ENCODE measurements at places on chromosomes 7 and 10.

DNA sequence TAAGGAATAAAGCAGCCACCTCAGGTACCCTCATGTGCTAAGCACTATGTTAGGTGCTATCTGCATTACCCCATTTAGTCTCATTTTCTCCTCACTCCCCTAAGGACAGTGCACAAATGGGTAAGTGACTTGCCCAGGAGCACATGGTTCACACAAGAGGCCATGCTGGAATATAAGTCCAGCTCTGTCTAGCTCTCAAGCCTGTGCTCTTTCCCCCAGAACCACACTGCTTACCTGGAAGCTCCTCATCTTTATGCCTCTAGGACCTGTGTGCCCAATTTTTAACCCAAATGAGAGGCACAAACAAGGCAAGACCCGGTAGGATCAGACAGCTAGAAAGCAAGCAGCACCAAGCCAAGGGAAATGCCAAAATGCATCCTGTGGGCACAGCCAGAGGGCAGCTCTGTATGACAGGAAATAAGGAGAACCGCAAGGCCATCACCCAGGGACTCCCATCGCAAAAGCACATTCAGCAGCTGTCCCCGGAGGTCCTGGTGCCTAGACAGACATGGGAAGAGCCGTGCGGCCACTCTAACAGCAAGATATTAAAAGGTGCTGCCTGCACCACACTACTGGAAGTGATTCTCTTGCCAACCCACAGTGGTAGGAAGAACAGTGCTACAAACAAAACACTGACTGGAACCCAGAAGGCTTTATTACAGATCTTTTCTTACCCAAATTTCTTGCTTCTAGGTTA is 88.1 kb downstream of the GSAP start:
- DNase-seq = no peak

DNA sequence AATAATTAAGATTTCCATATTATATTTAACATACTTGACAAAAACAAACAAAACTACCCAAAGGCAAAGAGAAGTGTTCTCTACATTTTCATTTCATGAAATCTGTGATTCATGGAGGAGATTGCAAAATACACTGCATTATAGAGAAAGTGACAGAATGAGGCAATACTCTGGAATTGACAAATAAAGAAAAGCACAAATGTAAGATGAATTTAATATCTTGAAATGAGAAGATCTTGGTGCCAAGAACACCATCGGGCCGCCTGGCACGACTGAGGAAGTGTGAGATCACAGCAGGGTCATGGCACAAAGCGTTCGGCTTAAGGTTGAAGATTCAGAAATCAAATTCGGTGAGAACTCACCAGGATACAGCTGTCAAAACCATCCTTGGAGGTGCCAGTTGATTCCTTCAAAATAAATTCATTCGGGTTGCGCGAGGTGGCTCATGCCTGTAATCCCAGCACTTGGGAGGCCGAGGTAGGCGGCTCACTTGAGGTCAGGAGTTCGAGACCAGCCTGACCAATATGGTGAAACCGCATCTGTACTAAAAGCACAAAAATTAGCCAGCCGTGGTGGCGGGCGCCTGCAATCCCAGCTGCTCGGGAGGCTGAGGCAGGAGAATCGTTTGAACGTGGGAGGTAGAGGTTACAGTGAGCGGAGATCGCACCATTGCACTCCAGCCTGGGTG is 174.0 kb upstream of the PFKP start:
- DNase-seq = no peak

- peak; percentile 28 for DNase-seq
Observed at GRCh38 chr7:19117870-19118608, 603 bp upstream of the TWIST1 start.

DNA sequence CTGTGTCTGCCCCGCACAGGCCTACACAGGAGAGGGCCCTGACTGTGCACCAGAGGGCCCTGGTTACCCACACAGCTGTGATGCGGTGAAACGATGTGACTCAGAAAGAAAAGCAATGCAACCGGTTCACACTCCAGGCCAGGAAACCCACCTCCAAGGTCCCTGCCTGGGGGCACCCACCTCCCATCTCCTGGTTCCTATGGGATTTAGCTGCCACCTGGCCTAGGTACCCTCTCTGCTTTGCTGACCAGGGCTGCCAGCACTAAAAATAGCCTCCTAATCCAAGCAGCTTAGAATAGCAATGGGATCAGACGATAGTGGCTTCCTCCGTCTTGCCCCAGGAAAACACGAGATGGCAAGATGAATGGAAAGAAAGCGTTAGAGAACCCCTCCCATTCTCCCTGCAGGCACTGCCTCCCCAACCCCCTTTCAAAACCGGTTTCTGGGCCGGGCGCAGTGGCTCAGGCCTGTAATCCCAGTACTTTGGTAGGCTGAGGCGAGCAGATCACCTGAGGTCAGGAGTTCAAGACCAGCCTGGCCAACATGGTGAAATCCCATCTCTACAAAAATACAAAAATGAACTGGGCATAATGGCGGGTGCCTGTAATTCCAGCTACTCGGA is 12.4 kb downstream of the RBP3 start:
- no peak for DNase-seq

GRCh38 chr10:89274928-89275327 is 23.4 kb upstream of the LIPA start:
- no peak for DNase-seq

GRCh38 chr10:112896722-112897121 is 53.3 kb upstream of the TCF7L2 start:
- no peak for DNase-seq

All from fibroblast of pulmonary artery (primary cell).